Stimulated activated CD8-positive, alpha-beta memory T cell treated with anti-CD3 and anti-CD28 coated beads, Interleukin-2, amount 100 ng/mL, for 1 hour (primary cell): ENCODE measurements at places on chromosomes 4 and X.

GRCh38 chrX:16712548-16713155 lies at the start of gene CTPS2:
Gene CTPS2, minus strand, starts transcription at chrX:16712669. Its CDS starts 9,767 bp downstream, at chrX:16702902.
- no peak for DNase-seq

DNA sequence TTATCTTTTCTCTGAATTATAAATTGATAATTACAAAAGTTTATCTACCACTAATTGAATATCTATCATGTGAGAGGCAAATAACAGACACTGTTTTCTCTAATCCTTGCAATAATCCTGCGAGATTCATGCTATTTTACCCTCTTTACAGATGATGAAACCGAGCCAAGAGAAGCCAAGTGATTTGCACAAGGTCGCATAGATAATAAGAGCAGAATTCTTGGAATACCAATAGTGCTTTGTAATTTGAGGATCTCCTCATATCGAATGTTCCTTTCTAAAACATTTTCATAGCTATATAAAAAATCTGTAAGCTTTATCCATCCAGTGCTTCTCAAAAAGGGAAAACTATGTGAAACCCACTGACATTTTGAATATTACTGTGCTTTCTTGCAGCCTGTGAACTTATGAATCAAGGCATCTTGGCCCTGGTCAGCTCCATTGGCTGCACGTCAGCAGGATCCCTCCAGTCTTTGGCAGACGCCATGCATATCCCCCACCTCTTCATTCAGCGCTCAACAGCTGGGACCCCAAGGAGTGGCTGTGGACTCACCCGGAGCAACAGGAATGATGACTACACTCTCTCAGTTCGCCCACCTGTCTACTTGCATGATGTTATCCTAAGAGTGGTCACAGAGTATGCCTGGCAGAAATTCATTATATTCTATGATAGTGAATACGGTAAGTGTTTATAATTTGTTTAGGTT lies 743.8 kb upstream of the ATOH1 start:
- DNase-seq = no peak

GRCh38 chrX:36336751-36337150 lies 417.2 kb downstream of the CFAP47 start:
- DNase-seq = no peak

DNA sequence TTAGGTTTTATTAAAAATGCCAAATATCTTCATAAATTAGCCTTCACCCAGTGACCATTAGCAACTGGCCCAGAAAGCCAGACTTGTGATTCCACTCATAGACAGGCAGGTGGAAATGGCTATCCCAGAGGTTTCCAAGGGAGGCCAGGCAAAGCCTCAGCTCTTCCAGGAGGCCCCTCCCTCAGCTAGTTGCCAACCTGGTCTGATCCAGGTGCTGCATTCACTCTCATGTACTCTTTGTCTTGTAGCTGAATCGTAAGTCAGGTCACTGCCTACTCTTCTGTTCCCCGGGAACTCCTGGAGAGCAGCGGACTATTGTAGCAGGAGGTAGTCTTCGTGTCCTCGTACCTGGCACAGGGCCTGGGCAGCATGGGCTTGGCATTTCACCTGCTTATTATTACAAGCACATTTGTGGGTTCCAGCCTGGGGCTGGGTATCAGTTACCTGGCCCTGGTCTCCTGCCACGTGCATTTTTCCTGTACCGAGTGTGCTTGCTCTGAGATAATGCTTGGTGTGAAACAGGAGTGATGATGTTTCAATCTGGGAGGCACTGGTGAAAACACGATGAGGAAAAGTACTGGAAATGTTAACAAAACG lies 101.6 kb downstream of the FAM193A start:
- DNase-seq = no peak

DNA sequence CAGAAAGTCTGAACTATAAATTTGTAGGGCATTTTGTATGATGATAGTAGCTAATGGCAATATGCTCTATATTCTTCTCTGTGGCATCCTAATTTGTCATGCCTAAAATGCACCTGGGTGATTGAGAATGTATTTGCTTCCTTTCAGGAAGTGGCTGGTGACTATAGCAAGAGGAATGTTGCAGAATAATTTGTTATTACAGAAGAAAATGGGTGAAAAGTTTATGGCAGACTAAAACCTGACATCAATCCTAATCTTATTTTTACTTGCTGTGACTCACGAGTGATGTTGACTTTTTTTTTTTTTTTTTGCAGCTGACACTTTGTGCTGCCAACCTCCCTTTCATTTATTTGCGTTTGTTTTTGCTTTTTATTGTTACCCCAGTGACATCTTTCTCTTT lies 141.1 kb downstream of the MSL3 start:
- DNase-seq = no peak

GRCh38 chrX:97524340-97524739 lies 640.6 kb downstream of the RPA4 start:
- DNase-seq = no peak

DNA sequence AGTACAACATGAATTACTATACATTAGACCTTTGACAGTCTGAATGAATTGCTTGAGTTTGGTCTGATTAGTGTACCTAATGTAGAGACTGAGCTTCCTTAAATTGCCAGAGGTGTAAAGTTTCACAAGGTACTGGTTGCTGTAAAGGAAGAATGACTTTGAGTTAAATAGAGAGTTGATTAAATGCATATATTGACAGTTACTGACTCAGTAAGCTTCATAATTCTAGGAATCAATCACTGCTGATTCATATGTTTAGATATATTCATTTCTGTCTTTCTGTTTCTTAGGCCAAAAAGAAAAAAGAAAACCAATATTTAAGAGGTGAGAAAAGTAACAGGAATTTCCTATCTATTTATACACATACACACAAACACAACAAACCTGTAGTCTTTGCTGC lies 16.2 kb upstream of the ART3 start:
- no peak for DNase-seq

DNA sequence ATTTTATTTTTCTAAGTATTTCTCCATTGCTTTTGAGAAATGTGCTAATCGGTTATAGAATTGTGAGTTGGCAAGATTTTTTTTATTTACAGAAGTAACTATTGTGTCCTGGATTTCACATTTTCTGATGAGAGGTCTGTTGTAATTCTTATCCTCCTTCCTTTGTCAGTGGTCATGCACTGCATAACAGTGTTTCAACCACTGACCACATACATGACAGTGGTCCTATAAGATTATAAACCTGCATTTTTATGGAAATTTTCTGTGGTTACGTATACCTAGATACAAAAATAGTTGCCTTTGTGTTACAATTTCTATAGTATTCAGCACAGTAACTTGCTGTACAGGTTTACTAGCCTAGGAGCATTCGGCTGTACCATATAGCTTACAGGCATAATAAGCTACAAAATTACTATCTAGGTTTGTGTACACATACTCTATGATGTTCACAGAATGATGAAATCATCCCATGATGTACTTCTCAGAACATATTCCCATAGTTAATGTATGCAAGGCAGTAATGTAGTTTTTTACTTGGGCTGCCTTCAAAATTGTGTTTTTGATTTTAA lies 47.8 kb downstream of the APELA start:
- no peak for DNase-seq

- no peak for DNase-seq
Observed at GRCh38 chrX:136176399-136176825, 29.1 kb downstream of the FHL1 start.

GRCh38 chr4:8023696-8024033 lies 84.0 kb upstream of the AFAP1 start:
- no peak for DNase-seq

- no peak for DNase-seq
Observed at GRCh38 chr4:146165840-146166239, 9.7 kb upstream of the LSM6 start.

- DNase-seq = no peak
Observed at GRCh38 chr4:785332-786073, 40.4 kb downstream of the CPLX1 start.

DNA sequence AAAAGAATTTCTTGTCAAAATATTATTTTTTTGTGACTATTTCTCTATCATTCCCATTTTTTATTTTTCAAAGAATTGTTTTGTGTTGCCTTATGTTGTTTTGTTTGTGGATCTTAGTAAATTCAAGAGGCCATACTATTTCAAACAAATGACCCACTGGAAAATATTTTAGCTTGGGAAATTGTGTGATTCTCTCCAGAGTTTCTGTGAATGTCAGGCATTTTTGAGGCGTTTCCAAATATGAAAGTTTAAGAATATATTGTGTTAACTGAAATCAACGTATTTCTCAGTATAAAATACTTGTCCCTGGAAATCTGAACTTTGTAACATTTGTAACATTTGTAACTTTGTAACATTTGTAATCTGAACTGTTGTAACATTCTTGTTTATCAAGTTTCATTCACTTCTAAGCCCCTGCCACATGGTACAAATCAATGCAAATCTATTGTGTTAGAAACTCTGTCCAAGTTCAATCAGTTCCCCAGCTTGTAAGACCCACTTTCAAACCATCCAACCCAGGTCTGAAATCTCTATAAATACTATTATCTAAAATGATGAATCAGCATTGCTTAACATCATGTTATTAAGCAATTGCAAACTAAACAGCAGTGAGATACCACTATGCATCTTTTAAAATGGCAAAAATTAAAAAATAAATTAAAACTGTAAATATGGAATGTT lies 465.4 kb upstream of the GRID2 start:
- no peak for DNase-seq

DNA sequence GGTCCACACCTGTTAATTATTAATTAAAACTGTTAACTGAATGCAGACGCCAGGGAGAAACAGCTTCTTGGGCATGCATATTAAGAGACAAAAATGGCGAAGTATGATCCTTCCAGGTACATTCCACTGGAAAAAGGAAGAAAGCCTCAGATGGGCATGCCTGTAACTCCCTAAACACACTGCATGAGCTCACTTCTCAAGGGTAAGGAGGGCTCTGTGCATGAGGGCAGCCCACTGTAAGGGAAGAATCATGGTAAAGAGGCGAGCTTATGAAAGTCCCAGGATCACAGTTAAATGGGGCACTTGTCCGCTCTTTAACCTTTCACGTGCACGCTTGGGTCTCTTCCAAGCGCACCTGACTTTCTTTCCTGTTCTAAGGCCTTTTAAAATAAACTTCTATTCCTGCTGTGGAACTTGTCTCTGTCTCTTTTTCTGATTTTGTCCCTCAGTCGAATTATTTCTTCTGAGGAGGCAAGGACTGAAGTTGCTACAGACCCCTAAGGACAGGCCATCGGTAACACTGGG lies 321.7 kb downstream of the PPP1R2C start:
- DNase-seq = no peak

GRCh38 chrX:39952989-39953388 lies 144.8 kb downstream of the BCOR start:
- no peak for DNase-seq

GRCh38 chr4:142535009-142535408 lies 311.1 kb downstream of the INPP4B start:
- DNase-seq = no peak

DNA sequence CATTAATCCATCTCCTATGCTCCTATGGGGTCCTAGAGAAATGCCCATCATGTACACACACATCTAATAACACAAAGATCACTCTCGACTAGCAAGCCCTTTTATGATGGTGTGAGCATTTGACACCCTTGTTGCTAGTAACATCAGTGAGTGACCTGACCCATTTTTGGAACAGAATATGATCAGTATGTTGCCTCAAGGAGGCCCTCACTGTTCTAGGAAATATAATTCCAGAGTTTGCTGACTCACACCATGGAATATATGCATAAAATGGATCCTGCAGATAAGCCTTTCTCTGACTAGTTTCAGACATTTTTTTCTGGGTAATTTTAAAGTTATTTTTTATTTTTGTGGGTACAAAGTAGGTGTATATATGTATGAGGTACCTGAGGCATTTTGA lies 121.8 kb downstream of the AR start:
- no peak for DNase-seq

DNA sequence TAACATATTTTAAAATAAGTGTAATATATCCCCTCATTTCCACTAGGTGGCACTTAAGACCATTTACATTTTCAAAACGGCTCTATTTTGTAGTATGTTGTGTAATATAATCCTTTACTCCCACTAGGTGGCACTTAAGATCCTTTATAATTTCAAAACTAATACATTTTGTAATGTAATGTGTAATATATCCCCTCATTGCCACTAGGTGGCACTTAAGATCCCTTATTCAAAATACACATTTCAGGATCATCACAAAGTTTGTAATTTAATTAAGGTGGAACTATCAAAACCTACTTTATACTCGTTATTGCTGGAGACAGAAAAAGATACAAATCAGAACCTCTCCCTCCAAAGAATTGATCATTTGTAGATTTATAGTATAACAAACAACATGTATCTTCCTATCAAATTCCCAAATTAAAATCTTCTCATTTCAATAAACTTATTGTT lies 132.5 kb downstream of the ARHGAP6 start:
- DNase-seq = no peak

- no peak for DNase-seq
Observed at GRCh38 chrX:29662759-29663503, 552.4 kb upstream of the MAGEB2 start.

DNA sequence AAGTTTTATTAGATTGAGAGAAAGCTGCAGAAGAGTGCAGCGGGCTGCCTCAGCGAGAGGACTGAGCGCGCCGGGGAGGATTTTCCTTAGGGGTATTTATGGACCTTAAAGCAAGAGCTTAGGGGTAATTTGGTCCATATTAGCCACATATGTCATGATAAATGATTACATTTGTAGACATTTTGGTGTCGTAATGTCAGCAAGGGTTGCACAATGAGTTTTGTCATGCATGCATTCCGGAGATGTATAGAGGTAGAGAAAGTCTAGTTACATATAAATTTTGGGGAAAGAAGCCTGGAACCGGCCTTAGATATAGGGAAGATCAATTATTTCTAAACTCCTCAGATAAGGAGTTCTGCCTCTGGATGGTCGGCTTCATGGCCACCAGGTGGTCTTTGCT lies 10.0 kb downstream of the MGST2 start:
- DNase-seq = no peak

DNA sequence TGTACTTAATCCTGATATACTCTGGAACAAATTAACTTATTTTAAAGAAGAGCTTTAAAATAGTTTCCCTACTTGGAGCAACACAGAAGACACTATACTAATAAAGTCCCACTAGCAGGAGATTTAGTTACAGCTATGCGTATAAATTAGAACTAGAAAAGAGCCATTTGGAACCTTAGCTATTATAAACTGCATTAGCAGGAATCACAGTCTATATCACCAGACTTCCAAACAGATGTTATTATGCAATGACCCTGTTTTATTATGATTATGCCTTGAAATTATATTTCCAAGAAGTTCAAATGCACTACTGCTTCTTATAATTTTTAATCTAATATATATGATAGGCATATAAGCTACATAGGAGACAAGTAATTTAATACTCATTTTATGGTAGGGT lies 95.5 kb upstream of the WDR44 start:
- DNase-seq = no peak

GRCh38 chr4:177225605-177226004 lies 84.1 kb upstream of the NEIL3 start:
- DNase-seq = no peak

GRCh38 chr4:116829187-116829586 lies 256.2 kb downstream of the TRAM1L1 start:
- no peak for DNase-seq
